ENCODE measurements at places on chromosomes 2 and 18.

DNA sequence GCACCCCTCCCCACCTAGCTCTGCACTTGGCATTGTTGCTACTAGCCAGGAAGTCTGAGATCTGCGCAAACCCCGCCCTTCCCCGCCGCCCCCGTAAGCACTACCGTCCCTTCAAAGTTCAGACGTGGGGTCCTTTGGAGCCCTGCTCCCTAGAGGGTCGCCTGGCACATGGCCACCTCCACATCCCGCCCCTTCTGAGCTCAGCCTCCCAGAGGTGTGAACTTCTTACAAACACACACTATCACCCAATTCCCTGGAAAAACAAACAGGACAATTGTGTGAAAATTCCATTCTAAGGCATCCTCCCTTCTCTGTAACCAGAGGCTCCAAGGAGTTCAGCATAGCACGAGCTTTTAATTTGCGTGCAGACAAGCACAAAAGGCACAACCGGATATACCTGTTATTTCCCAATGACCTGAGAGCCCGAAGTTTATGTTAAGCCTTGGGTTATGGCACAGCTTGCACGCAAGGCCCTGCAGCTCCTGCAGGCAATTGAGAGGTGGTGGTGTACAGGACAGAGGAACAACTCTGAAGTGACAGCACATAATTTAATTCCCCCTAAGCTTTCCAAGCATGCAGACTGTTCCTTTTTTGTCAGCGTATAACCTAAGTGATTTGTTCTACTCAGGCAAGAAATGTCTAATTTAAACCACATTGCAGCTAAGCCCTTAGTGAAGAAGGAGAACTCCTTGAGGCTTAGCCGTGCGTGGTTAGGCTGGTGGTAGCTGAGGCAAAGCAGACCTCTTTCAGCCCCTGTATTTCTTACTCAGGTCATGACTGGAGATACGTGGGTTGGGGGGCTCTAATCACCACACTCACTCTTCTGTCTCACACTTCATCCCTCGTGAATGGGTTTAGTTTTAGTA is 20.3 kb upstream of the CYP1B1 start:
- no peak for DNase-seq

DNA sequence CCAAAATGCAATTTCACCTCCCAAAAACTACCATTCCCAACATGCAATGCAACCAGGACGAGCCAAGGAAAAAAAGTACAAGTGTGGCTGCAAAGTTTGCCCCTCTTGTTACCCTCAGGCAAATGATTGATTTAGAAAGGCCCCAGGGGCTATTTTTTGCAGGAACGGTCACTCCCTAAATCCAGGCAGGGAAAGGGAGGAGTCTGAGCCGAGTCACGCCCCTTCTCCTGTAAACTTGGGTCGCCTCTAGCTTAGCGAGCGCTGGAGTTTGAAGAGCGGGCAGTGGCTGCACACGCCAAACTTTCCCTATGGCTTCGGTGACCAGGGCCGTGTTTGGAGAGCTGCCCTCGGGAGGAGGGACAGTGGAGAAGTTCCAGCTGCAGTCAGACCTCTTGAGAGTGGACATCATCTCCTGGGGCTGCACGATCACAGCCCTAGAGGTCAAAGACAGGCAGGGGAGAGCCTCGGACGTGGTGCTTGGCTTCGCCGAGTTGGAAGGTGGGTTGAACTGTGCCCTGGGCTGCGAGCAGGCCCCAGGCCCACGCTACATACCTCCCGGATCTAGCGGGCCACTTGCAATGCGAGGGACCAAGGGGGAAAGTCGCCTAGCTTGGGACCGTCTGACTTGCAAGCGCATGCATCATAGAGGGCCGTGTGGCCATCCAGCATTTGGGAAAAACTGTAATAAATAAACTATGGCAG is at the start of gene GALM:
GALM (plus strand) TSS at position 261 of the 702 bp plus-strand sequence; CDS start at position 309, 48 bp downstream.
- peak; percentile 93 for DNase-seq

GRCh38 chr18:37578886-37579513 is 13.4 kb upstream of the CELF4 start:
- DNase-seq, result peak; percentile 33

- no peak for DNase-seq
Observed at GRCh38 chr2:45005261-45006002, 3.8 kb downstream of the SIX2 start.
